ENCODE measurements at places on chromosomes 12 and 14. TPM values are rescaled to one million over a fixed set of nuclear protein-coding genes. Genes with fewer than 3 reads are reported as not detected.

The OASL gene
- total RNA-seq: 110 TPM

The RIN3 gene
- 1.1 TPM for total RNA-seq

The SDR9C7 gene
- not detected for total RNA-seq

The HSPA2 gene
- total RNA-seq: 1.2 TPM

The CRADD gene
- 17.2 TPM for total RNA-seq

The GUCY2C gene
- not detected for total RNA-seq

The IAPP gene
- total RNA-seq: not detected

The SPRYD4 gene
- 1.4 TPM for total RNA-seq

The FGF6 gene
- total RNA-seq: not detected

The INSM2 gene
- total RNA-seq: not detected

The NGB gene
- not detected for total RNA-seq

The POTEM gene
- not detected for total RNA-seq

The CLSTN3 gene
- 7.7 TPM for total RNA-seq

The CAPZA3 gene
- not detected for total RNA-seq

The SIX6 gene
- not detected for total RNA-seq

The CPM gene
- 26.0 TPM for total RNA-seq

The PRPH gene
- not detected for total RNA-seq

The KERA gene
- total RNA-seq: not detected

DNA sequence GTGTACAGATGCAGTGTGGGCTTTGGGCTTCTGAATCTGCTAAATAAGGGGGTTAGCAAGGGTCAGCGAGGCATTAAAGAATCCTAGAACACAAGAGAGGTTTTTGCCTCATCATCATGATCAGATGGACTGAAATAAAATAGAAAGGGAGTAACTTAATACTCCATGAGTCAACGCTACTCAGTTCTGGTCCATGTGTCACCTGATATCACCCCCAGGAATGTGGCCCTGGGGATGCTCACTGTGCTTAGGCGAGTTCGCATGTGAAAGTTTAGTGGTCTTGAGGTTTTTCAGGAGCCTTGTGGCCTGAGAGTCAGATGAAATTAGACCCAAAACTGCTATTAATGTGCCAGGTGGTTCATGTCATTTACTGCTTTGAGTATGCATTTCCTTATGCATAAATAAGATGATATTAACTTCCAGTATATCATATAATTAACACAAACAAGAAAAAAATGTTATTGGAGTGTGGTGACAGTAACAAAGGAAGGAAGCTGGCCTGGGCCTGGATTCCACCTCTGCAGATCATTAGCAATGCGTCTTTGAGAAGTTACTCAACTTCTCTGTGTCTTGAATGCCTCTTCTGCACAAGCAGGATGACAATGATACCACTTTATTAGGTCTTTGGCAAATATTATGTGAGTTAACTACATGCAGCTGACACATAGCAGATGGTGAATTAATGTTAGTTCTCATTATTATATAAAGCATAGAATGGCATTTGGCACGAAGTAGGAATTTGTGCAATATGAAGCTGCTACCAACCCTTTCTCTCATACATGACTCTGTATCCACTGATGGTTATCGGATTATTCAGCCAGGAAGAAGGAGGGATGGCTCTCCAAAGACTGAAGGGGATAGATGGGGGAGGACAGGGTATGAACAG is 1272.6 kb downstream of the AACS start:
- peak; percentile 49 for DNase-seq

DNA sequence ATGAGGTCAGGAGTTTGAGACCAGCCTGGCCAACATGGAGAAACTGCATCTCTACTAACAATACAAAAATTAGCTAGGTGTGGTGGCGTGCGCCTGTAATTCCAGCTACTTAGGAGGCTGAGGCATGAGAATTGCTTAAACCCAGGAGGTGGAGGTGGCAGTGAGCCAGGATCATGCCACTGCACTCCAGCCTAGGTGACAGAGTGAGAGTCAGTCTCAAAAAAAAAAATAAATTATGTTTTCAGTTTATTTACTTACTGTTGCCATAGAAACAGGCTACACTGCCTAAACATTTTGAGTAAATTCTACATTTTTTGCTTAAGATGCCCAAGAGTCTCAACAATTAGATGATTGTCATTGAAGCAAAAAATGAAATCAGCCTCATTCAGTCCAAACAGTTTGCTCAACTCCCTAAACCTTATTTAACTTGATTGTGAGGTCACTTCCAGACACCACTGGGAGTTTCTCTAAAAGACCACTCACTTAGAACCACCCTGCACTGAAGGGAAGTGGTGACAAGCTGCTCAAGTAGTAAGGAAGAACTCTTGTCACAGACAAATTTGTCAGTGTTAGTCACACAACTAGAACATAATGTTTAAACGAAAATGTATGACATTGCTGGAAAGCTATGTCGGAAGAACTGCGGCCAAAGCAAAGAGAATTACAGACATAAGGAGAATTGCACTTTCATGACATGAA is 9.8 kb upstream of the GNPNAT1 start:
- DNase-seq: peak; percentile 75

GRCh38 chr12:13114251-13115052 is 11.0 kb upstream of the GSG1 start:
- no peak for DNase-seq

- DNase-seq: no peak
Measured at GRCh38 chr12:131251336-131252101, 297.8 kb downstream of the ADGRD1 start.

DNA sequence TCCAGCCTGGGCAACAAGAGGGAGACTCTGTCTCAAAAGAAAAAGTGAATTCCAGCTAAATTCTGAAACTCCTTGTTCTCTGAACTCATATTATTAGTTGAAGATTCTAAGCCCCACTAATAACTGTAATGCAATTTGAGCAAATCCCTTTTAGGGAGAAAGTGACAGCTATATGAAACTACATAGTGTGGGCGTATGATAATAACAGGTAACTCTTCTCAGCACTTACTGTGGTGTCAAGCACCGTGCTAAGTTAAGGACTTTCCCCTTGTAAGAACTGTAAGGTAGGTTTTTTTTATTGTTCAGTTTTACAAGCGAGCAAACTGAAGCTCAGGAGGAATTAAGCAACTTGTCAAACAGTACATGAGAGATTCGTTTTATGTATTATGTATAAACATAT is 5.4 kb downstream of the ANKRD13A start:
- no peak for DNase-seq

DNA sequence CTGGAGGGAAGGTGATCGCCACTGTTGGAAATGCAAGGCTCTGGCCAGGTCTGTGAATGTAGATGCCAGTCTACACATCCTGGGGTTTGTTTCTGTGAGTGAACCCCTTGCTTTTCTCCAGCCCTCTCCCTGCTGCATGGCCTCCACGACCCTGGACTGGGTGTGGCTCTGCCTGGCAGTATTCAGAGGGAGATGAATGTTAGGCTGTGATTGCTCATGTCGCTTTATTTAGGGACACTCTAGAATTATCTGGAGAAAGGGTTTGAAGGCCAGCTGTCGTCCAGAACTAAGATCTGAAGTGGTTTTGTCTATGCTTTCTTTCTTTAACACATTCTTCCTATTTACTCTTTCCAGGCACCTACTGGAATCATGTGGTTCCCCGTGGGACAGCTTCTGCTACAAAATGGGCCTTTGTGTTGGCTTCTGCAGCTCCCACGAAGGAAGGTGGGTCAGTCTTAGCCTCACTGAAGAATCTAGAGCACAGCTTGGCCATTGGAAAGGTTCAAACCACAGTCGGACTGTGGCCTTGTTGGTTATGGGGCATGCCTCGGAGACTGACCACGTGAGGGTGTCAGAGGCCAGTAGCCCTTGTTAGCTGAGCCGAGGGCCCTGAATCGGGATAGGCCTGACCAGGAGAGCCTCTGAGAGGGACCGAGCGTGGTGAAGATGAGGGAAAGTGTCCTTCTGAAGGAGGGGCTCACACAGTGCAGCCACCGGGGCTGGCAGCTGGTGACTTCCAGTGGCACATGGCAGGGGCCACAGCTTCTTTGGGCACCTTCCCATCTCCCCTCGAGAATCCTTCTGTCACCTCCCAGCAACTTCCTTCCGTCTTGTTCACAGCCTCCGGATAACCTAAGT is 59.1 kb downstream of the ANKRD9 start:
- no peak for DNase-seq

DNA sequence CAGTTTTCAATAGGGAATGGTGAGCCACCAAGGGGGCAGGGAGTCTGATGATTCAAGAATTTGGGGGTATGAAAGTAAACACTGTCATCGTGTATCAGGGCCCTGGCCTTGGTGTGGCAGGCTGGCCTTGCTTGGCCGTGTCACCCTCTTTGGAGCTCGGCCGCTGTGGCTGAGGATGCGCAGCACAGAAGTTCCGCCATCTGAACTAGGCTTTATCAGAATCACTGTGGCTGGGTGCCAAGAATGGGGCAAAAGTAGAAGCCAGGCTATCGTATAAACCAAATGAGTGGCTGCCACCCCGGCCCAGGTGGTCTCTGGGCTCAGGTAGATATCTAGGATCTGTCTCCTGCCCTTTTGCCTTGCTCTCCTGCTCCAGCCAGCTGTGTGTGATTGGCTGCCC is 137.4 kb downstream of the PAPOLA start:
- no peak for DNase-seq

GRCh38 chr12:93338598-93338997 is 39.1 kb upstream of the NUDT4 start:
- DNase-seq: no peak

- peak; percentile 73 for DNase-seq
Measured at GRCh38 chr14:103130965-103131364, 7.7 kb downstream of the TNFAIP2 start.

GRCh38 chr14:87461704-87462103 is 531.3 kb downstream of the GALC start:
- DNase-seq: no peak

DNA sequence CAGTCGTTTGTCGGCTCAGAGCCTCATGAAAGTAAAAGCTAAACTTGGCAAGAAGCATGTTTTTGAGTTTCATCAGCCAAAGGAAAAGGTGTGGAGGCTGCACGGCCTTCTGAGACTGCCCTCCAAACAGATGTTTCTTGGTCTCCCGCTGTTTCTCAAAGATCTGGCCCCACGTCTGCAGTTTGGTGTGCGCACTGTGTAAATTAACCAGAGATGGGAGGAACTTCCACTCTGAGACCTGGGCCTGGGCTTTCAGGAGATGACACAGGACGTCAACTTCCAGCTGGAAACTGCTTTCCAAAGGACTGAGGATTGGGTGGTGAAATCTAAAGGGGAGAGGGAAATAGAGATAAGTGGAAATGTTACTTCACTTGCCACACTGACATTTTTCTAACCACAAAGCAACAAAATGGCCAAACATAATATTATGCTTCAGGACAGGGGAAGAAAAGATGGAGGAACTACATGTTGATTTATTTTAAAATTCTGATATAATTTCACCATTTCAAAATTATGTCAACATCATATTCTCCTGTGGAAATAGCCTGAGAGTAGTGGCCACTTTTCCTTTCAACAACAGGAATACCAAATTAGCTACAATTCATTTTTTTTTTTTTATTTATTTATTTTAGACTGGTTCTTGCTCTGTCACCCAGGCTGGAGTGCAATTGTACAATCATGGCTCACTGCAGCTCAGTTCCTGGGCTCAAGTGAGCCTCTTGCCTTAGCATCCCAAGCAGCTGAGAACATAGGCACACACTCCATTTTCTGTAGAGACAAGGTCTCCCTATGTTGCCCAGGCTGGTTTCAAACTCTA is 27.6 kb downstream of the KICS2 start:
- no peak for DNase-seq

DNA sequence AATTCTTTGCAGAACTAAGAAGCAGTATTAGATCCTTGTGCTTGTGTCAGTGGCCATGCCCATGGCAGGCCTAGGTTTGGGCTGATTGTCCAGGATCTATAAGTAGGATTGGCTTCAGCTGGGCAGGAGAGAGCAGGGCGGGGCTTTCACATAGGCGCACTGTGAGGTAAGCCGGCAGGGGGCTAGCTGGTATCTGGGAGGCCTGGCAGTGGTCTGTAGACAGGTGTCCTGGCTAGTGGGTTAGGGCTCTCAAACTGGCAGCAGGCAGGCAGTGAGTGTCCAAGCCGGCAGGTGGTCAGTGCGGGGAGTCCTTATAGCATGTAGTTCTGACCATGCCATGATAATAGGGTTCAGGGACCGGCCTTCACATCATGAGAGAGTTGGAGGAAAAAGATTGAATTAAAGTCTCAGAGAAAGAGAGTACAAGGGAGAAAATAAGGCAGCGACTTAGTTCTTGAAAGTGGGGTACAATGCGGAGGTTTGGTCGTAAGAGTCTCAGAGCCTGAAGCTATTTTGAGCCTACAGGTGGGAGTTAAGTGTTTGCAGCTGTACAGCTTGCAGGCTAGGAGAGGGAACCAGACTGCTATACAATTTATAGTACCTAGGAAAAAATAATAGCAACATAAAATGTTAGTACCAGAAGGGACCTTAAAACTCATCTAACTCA is 137.4 kb downstream of the TPH2 start:
- DNase-seq: no peak

GRCh38 chr12:23564451-23565152 is 384.9 kb downstream of the SOX5 start:
- DNase-seq: no peak

GRCh38 chr12:27400856-27401354 is 45.6 kb upstream of the SMCO2 start:
- DNase-seq: no peak

DNA sequence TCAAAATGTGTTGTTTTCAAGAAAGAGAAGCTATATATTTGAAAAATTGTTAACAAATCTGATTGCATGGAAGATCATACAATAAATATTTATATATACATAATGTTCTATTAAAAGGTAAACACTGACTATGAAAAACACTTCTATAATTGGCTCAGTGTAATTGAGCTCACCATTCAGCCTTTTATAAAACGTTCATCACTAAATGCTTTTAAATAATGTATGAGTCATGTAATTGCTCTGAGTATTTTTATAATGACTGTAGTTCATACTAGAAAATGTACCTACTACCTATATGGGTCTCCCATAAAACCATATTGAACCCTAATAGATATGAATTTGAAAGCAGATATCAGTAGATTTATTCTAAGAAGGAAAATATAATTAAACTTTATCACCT is 240.4 kb upstream of the MGAT4C start:
- peak; percentile 13 for DNase-seq

Data from M059J (cell line).